Effector CD8-positive, alpha-beta T cell (primary cell): ENCODE measurements at places on chromosomes 3 and 15.

DNA sequence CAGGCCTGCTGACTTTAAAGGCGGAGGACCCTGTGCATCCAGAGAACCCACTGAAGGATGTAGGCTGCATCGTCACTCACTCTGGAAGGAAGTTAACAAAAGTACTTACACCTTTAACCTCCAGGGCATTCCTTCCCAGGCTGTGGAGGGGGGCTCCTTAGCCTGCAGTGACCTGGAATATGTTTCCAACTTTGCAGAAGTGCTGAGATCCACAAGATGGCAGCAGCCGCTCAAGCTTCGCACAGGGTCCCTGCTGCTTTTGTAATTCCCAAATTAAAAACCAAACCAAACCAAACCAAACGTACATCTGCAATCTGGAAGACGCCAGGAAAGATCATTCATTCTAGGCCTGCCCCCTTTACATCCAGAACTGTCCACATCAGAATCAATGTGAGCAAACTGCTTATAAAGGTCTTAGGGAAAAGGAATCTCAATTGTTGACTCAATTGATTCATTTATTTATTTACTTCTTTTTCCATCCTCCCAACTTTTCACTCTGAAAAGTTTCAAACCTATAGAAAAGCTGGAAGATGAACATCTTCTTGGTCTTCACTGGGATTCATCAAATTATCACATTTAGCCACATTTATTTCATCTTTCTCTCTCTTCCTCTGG, 70.5 kb upstream of the KLHL25 start:
- DNase-seq = no peak

DNA sequence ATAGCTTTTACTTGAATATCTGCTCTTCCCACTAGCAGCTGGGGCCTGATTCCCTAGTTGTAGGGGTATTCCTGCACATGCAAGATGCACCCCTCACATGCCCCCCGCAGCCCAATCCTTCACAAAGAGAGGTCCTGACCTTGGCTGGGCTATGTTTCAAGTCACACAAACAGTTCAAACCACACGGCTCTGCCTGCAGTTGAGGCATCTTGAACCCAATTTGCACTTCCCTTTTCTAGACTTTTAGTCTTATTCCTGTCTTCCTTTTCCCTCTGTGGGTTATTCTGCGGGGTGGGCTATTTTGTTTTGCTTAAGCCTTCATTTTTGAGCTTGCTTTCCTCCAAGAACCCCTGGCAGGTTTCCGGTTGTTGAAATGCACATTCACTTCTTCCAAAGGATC, 13.3 kb upstream of the CCR1 start:
- no peak for DNase-seq

GRCh38 chr15:83498801-83499200, 51.7 kb downstream of the SH3GL3 start:
- no peak for DNase-seq

- no peak for DNase-seq
Observed at GRCh38 chr3:160394009-160394392, 5.0 kb downstream of the IFT80 start.

DNA sequence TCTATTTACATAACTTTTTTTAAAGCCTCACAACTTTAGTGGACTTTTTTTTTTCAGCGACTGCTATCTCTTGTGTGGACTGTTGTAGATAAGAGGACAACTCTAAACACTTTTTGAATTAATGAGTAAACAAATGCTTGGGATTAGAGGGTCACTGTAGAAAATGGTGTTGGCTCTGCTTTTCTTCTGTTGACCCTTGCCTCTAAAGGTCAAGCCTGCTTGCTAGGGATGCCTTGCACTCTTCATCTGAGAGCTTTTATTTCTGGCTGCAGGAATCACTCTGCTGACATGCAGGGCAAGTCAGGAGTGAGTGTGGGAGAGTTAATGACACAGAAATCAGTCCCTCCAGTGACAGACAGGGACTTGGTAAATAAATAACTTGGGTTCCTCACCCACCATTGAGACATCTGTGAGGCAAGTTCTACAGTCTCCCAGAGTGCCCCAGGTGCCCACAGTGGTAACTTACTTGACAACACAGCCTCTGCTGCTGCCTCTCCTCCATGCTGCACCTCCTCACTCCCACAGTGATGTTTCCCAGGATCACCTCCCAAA, 390.1 kb downstream of the IL20RB start:
- DNase-seq = no peak

- no peak for DNase-seq
Observed at GRCh38 chr15:65275104-65275727, 11.5 kb downstream of the PARP16 start.

GRCh38 chr3:160616716-160617115, 51.3 kb upstream of the KPNA4 start:
- DNase-seq = no peak

DNA sequence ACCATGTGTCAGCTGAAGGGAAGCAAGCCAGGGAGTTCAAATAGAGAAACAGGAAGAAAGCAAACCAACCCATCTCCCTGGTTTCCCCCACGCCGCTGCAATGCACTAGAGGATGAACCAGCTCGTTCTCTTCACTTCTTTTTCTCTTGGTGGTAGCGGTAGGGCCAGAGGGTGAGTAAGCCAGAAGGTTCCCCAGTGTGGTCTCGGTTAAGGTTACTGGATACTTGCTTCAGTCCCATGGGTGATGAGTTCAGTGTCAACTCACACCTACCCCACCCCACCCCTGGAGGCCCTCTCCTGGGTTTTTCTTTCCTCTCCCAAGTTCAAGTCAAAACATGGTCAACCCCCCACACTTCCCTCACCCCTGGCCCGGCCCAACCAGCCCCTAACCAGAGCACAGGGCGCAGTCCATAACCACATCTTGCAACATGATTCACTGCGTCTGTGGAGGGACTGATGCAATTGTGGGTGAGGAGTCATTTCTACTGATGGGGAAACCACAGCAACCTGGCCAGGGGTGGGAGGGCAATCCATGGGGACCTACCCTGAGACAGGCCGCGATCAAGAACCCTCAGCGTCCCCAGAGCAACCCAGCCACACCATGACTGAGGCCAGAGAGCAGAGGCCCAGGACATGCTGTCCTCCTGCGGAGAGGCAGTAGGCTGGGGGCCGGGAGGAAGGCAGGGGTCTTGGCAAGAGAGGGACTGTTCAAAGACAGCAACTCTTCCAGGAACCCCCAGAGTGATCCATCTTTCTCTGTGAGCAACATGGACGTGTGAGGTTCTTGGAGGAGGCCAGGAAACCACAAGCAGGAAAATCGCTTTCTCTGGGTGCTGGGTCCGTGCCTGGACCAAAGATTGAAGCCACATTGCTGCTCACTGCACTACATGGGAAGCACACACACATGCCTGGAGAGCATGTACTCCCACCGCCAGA, 276.6 kb downstream of the UACA start:
- DNase-seq = no peak

DNA sequence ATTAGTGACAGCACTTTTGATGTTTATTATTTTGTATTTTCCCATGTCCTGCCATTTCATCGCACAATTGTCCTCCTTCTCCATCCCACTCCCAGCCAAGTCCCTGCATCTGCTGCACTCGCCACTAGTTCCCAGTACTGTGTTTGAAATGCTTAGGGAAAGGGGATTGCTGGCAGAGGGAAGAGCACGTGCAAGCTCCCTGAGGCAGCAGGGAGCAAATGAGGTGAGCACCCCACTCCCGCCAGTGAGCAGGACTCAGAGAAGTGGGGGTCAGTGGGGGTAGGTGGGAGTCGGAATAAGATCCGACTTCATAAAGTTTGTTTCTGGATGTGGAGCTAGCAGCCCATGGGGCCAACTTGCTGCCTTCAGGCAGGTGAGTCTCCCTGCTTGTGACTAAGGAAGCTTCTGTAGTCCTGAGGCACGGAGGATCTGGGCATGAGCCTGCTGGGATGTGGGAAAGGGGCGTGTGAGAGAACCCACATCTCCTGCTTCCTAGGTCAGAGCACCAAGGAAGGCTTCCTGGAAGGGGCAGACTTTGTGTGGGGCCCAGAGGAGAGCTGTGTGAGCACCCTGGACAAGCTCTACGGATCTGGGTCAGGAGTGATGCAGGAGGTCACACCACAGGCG, 99.7 kb upstream of the TLE3 start:
- no peak for DNase-seq

DNA sequence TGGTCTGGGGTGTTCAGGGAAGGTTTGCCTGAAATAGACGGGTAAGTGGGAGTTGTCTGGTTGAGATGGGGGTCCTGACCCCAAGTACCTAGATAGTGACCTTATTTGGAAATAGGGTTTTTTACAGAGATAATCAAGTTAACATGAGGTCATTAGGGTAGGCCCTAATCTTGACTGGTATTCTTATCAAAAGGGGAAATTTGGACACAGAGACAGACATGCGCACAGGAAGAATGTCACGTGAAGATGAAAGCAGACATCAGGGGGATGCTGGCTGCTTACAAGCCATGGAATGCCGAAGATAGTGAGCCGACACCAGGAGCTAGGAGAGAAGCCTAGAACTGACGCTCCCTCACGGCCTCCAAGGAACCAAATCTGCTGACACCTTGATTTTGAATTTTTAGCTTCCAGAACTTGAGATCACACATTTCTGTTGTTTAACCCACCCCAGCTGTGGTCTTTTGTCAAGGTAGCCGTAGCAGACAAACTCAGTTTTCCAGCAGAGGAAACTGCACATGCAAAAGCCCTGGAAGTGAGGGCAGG, 17.1 kb downstream of the BHLHE40 start:
- DNase-seq = no peak

DNA sequence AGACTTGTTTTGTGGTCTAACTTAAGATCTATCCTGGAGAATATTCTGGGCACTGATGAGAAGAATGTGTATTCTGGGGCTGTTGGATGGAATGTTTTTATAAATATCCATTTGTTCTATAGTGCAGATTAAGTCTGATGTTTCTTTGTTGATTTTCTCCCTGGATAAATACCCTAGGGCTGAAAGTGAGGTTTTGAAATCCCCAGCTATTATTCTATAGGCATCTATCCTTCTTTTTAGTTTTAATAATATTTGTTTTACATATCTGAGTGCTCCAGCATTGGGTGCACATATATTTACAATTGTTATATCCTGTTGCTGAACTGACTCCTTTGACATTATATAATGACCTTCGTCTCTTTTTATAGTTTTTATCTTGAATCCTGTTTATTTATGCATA, 42.9 kb downstream of the GALK2 start:
- no peak for DNase-seq

GRCh38 chr3:127822041-127822681, at the start of gene MGLL:
Gene MGLL (minus strand): TSS chr3:127822515. CDS start chr3:127822318, 197 bp downstream.
- no peak for DNase-seq

DNA sequence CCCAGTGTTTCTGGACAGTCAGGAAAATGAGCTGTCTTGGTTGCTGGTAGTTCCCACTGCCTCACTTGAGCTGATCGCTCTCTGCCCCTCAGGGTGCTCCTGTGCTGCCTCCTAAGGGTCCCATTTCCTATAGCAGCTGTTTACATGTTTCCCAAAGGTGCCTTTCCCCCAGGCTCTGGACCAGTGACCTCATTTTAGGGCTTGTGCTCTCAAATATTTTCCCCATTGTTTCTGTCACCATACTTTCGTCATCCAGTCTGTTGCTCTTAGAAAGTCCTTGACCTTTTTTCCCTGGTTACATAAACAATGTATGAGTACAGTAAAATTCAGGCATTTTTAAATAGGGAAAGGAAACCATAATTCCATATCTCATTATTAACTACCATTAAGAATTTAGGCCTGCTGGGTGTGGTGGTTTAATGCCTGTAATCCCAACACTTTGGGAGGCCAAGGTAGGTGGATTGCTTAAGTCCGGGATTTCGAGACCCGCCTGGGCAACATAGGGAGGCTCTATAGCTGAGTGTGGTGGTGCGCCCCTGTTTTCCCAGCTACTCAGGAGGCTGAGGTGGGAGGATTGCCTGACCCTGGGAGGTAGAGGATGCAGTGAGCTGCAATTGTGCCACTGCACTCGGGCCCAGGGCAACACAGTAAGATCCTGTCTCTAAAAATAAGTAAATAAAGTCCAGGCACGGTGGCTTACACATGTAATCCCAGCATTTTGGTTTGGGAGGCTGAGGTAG, 11.7 kb downstream of the RAD54L2 start:
- no peak for DNase-seq

GRCh38 chr3:13477943-13478342, 2.2 kb upstream of the HDAC11 start:
- DNase-seq = no peak

GRCh38 chr3:141486496-141486745, 406 bp upstream of the RASA2 start:
- no peak for DNase-seq

DNA sequence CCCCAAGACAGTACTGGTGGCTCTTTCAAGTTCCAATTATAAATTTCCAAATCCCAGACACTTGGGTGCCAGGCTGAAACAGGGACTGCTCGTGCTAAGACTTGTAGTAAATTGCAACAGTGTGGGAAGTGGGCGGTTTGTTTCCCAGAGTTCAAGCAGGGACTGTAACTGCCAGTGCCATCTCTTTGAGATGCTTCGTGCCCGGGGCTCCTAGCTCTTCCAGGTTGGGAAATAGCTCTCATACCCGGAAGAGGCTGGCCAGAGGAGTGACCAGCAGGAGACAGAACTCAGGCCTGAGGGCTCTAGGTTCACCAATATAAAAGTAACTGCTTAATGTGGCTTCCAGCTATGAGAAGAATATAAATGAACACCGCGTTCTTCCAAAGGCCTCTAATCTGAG, 54.0 kb upstream of the NEO1 start:
- DNase-seq = no peak

DNA sequence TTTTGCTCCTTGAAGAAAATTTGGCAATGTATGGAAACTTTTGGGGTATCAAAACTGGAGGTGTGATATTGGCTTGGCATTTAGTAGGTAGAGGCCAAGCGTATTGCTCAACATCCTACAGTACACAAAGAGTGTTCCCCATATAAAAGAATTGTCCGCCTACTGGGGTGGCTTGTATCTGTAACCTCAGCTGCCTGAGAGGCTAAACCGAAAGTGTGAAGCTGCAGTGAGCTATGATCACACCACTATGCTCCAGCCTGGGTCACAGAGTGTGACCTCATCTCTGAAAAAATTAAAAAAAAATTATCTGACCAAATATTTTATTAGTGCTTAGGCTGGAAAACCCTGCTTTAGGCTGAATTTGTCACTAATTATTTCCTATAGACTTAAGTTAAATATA, 483.9 kb downstream of the PYDC2 start:
- no peak for DNase-seq
